Stimulated activated CD8-positive, alpha-beta memory T cell treated with anti-CD3 and anti-CD28 coated beads, Interleukin-7, amount 100 ng/mL, for 24 hours (primary cell): ENCODE measurements at places on chromosomes 2 and 18.

GRCh38 chr2:197613509-197613987 lies 61.8 kb downstream of the RFTN2 start:
- no peak for DNase-seq

GRCh38 chr2:164910101-164910899 lies 45.0 kb downstream of the SLC38A11 start:
- DNase-seq = no peak

DNA sequence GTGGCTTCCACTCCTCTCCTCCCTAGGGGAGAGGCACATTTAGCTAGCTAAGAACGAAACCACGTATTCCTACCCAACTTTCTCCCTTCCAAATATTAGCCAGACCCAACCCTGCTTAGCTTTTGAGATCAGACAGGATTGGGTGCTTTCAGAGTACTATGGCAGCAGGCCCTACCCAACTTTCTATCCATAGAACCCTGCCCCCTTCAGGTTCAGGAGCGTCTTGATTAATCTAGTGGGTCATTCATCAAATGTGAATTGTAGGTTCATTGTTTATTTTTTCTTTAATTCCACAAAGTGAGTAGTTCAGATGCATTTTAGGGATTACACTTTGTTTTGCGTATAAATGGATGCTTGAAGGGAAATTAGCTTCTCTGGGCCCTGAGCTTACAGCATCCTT lies 188.3 kb downstream of the MIB1 start:
- no peak for DNase-seq

GRCh38 chr2:211259831-211260476 lies 703.6 kb downstream of the CPS1 start:
- no peak for DNase-seq

GRCh38 chr18:30684825-30685481 lies 357.6 kb downstream of the DSC3 start:
- no peak for DNase-seq

GRCh38 chr2:134609924-134610513 lies 108.8 kb downstream of the TMEM163 start:
- no peak for DNase-seq

- DNase-seq = no peak
Observed at GRCh38 chr2:14194233-14194632, 438.3 kb upstream of the LRATD1 start.

- DNase-seq = no peak
Observed at GRCh38 chr2:23745726-23746105, 181.2 kb downstream of the ATAD2B start.

- no peak for DNase-seq
Observed at GRCh38 chr2:8597559-8598225, 84.2 kb upstream of the ID2 start.

DNA sequence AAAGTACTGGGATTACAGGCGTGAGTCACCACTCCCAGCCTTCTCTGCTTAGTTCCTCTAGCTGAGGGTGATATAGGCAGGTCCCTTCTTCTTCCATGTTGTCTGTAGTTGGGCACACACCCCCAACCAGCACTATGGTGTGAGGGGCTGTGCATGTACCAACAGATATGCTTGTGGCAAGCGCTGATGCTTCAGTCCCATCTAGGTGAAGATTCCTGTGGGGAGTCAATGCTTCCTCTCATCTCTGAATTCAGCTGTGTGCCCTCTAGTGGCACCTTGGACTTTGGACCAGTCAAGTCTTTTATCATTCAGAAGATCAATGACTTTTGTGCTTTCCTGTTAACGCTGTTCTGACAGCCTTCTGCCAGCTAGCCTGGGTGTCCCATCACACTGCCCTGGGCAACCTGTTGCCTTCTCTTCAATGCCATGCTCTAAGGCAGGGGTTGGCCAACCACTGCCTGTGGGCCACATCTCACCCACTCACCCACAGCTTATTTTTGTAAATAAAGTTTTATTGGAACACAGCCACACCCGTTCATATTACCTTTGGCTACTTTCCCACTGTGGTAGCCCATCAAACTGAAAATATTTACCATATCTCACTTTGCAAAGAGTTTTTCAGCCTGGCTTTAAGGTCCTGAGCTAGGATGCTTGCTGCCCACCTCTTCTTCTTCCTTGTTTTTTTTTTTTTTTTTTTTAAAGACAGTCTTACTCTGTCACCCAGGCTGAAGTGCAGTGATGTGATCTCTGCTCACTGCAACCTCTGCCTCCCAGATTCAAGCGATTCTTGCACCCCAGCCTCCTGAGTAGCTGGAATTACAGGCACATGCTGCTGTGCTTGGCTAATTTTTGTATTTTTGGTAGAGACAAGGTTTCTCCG lies 51.0 kb downstream of the NPAS2 start:
- no peak for DNase-seq

DNA sequence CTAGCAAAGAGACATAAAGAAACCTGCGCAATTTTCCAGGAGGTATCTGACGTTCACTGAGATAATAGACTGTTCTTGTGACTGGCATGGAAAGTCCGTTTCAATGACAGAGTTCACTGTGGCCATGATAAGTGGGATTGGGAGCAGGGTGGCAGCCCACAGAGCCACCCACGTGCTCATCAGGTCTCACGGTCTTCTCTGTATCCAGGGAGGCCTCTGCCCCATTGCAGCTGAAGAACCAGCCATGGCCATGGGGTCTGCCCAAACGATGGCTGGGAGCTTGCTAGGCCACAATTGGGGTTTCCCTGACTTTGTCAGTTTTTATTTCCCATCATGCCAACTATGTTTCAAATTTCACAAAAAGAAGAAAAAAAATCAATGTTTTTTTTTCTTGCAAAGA lies 57.2 kb downstream of the PDCL3 start:
- no peak for DNase-seq

GRCh38 chr2:237214963-237215362 lies 129.3 kb downstream of the COPS8 start:
- DNase-seq = no peak

DNA sequence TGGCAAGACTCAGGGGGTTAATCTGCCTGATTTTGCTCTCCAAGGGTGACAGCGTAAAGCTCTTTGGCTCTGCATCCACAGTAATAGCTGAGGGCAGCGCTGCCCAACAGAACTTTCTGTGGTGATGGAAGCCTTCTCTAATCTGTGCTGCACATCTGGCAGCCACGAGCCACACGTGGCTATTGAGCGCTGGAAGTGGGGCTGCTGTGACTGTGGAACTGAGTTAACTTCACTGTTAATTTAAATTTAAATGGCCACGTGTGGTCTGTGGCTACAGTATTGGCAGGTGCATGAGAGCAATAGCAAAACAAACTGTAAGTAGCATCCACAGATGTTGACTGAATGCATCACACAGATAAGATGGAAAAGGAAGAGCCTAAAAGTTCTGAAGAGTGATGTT lies 47.3 kb upstream of the TMEM200C start:
- no peak for DNase-seq

GRCh38 chr18:59033359-59033758 lies 106.3 kb upstream of the SEC11C start:
- DNase-seq = no peak

DNA sequence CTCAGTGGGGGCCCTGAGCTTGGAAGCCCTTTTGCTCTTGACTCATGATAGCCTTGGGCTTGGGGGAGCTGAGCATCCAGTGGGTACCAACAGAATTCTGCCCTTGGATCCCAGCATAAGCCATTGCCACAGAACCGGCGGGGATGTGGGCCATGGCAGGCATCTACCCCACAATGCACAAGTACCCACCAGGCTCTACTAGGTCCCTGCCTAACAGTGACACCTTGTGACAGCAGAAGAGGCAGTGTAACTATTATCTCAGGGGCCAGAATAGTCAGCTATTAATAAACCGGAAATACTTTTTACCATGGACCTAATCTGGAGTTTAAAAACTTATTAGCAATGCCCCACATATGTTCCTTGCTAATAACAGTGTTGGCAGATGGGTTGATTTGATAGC lies 397.2 kb downstream of the TMEM182 start:
- DNase-seq = no peak

DNA sequence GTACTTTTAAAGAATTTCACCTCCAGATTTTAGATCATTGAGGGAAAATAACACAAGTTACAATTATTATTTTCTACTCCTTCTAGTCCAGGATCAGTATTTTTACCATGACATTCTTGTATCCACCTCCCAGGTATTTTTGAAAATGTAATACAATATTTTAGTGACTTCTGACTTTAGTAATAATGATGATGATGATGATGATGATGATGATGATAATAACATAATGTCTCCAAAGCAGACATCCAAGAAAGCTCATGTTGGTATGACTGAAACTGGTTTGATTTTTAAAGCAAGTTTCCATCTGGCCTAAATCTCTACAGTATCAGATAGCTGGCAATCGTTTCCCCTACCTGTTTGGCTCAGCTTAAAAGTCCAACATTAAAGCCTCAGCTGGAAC lies 140.0 kb upstream of the GULP1 start:
- DNase-seq = no peak

DNA sequence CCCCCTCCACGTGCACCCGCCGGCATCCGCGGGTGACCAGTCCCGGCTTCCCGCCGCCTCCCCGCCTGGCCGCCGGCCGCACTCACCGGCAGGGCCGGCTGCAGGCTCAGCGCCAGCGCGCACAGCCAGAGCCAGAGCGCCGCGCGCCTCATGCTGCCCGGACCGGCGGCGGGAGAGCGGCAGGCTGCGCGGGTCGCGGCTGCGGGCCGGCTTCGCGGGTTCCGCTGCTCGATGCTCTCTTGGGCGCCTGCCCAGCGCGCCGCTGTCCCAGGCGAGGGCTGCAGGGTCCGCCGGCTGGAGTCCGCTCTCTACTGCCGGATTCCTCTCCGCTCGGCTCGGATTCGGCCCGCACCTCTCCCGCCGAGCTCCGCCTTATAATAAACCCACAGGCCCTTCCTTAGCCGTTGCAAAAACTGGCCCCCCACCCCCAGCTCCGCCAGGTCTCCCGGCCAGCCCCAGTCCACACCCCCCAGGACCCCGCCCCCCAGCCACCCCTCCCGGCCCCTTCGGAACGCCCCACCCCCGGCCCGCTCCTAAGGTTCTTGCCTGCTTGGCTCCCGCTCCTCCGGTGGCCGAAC lies at the start of gene SDC1:
Gene SDC1 (minus strand): TSS at position 415 of the 578 bp plus-strand sequence. CDS start 263 bp downstream, at position 152.
- no peak for DNase-seq

DNA sequence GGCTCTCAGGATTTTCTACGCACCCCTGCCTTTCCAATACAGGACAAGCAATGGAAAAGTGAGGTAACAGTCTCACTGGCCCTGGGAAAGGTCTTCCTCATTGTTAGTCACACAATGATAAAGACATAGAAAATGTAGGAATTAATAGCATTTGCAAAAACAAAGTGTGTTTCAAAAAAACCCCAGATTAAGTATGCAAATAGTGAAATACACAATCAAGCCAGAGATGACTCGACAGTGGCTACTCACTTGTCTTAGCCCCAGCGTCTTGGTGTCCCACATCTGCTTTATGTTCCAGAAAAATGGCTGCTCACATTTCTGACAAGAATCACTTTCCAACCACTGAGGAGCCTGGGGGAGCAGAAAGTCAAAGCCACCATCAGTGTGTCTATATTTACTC lies 47.0 kb upstream of the AP1S3 start:
- DNase-seq = no peak

DNA sequence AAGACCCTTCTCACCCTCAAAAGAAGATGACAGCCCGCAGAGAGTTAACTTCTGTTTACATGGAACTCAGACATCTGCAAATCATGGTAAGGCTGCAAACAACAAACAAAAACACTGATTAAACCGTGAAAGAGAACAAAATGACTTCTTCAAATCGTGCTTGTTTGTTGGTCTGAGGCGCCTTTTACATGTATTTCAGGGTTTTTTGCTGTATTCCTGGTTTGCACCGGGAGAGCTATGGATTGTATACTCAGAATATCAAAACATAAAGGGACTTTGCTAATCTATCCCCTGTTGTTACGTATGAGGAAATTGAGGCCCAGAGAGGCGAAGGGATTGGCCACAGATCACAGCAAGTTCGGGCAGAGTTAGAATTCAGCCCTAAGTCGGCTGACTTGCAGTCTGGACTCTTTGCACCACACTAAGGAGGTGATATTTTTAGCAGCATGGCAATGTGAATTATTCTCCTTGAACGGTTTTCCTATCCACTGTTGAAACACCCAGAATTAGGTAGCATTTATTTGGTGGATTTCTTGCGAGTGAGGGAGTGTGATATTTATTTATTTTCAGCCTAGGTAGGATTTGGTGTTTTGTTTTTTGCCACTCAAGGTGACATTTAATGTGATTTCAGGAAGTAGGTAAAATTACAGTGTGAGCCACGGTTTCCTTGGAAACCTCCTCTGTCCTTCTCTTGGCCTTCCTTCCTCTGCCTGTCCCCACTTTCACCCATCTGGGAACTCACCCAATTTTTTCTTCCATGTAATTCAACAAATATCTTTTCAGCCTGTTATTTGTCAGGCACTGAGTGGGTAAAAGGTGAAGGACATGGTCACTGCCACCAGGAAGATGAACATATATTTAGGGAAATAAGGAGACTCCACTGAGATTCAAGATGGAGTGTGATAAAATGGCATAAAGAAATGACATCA lies 980 bp upstream of the PDE6D start:
- no peak for DNase-seq

GRCh38 chr2:72755647-72756423 lies 70.0 kb downstream of the EXOC6B start:
- DNase-seq = no peak

GRCh38 chr18:31207391-31207790 lies 44.7 kb upstream of the DSC1 start:
- DNase-seq = no peak

GRCh38 chr2:18262601-18263000 lies 297.9 kb downstream of the RDH14 start:
- no peak for DNase-seq
